Stimulated activated CD4-positive, alpha-beta T cell treated with anti-CD3 and anti-CD28 coated beads, Interleukin-1b, Interleukin-23, amount 100 ng/mL, for 1 hour (primary cell): ENCODE measurements at places on chromosomes 5 and 9.

GRCh38 chr9:71791875-71792274, 23.6 kb upstream of the CEMIP2 start:
- DNase-seq, result no peak

DNA sequence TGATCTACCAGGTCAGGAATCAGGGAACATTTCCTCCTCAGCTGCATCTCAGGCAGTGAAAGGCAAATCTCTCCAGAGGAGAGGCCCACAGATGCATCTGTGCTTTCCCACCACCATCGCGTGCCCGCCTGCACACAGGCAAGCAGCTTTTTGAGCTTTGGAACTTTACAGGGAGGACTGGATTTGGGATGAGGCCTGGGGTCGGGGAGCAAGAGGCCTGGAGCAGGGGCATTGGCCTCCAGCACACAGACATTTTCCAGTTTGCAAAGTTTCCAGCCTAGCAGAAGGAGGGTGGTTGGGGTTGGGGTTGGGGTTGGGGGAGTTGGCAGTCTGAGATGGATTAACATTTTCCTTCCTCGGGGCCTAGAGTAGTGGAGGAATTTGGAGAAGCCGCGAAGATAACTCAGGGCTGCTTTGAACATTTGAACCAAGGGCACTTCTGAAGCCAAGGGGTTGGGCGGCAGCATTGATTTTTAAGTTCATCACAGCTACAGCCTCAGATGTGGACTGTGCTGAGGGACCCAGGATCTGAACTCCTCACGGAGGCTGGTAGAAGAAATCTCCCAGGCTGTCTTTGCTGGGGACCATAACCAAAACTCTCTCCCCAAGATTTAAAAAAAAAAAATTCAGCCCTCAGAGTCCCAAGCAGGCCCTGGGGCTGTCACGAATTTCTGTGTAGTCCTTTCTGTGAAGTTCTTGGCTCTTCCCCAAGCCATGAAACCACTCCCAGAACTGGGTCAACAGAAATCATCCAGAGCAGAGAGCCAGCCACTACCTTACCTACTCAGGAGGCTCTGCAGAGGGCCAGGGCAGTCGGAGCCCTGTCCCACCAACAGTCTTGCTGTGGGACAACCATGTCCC, 25.6 kb downstream of the C5orf15 start:
- no peak for DNase-seq

DNA sequence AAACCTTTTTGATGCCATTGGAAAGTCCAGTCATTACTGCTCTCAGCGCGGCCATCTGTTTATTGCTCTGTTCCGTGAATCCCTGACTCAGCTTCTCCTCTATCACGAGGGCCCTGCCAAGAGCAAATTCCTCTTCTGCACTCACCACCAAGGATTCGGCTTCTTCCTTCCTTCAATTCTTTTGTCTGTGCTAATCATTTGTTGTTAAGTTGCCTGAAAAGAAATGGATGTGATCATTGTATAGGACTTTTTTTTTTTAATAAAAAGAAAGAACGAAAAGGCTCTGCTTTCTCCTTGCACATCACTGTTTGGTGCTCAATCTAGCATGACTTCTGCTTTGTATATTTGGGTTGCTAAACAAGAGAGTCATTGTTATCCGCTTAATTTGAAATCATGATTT, 128.7 kb upstream of the PIK3R1 start:
- no peak for DNase-seq

GRCh38 chr5:30387974-30388632, 805.4 kb upstream of the CDH6 start:
- DNase-seq, result no peak

DNA sequence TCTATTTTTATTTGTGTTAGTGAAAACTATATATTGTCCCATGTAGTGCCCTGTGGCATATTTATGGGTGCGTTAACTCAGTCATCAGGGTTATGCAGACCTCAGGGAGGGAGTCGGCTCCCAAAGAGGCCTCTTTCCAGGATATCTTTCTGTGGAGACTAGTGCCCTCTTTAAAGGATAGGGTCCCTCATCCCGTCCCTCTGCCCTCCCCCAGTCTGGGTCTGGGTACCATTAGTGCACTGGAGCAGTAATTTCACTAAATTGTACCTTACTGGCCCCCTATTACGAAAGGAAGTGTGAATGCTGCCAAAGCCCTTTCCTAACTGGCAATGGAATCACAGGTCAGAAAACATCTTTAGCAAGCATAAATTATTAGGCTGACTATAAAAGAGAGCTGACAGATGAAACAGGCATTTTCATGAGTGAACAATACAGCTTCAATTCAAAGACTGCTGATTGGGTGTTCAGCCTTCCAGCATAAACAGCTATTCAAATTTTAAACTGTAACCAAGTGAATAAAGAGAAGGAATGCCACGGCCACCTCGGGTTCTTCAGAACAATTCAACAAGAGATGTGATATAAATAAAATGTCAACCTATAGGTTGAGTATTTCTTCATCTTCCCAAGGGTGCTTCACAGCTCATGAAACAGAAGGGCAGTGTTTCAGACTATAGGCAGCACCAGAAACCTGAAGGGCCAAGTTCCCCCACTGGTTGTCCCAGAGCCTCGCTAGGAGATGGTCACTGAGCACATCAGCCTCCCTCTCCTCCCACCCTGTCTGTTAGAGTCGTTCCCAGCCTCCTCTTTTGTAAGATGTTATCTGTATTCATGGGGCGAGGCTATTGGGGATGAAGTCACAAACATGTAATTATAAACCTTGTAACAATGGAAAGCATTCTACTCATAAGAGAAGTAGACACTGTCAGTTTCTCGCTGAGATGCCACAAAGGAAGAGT, 318.7 kb downstream of the TMEM161B start:
- DNase-seq, result no peak

GRCh38 chr5:75756981-75757380, 39.7 kb upstream of the POC5 start:
- no peak for DNase-seq

- no peak for DNase-seq
These were observed 146.9 kb upstream of the RAPGEF1 start for GRCh38 chr9:131886826-131887225.

DNA sequence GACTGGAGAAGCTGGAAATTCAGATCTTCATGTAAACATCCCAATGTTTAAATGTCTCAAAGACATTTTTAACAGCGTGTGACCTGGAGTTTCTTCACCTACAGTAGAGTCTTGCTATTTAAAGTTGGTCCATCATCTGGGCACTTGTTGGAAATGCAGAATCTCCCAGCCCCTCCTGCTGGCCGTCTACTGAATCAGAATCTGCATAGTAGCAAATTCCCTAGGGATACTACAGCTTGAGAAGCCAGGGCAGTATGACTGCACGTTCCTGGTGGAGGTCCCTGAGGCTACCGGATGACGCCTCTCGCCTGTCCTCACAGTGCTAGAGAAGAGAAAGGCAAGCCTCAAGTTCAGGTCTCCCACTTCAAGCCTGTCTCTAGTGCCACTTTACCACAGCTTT, 15.7 kb downstream of the SAP30L start:
- no peak for DNase-seq

DNA sequence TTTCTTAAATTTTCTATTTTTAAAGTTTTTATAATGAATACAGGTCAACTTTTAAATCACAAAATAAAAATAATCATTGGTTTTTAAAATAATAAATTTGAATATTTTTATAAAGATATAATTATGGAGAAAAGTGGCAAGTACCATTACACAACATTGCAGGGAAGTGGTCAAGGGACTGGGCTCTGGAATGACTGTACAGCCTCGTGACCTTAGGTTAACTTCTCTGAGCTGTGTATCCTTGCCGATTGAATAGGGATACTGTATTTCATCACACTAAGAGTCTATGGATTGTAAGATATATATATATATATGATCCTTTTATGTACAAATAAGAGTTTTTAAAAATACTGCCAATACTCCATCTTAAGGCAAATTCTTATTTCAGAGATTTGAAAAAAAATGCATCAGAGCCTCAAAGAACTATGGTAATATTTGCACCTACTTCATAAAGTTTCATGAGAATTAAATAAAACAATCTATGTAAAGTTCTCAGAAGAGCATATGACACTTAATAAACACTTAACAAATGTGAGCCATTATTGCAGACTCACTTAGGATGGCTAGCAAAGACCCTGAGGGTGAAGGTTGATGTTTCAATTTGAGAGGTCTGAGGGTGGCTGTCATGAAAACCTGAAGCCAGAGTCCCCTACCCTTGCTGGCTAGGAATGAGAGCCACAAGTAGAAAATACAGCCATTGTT, 136.5 kb downstream of the CCDC192 start:
- no peak for DNase-seq

DNA sequence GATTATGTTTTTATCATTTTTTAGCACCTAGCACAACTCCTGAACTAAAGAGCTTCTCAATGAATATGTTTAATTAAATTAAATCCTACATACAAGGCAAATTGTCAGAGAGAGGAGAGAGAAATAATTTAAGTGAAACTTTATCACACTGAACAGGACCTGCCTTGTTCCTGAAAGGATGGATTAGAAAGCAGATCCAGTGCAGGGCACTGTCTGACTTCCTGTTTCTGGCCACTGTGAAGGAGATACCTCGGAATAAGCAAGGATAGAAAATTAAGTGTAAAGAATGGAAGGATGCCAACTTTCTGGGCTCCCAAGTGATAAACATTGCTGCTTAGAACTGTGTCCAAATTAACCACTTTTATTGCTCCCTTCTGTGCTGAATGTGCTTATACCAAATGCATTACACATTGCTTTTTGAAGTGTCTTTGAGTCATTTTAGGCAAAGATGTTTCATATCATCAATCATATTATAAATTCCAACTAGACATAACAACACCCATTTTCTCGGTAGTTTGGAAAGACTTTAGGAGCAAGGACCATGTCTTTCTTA, 89.1 kb upstream of the SPDL1 start:
- no peak for DNase-seq
